ENCODE measurements at places on chromosomes 3 and 15.

DNA sequence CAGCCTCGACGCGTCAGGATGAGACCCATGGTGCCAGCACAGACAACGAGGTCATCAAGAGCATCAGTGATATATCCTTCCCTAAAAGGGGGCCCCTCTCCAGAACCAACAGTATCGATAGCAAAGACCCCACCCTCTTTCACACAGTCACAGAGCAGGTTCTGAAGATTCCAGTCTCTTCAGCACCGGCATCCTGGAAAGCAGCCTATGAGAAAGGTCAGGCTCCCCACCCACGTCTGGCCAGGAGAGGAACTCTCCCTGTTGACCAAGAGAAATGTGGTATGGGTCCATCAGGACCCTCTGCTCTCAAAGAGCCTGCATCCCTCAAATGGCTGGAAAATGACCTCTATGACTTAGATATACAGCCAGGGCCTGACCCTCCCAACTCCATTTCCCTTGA lies 11.6 kb downstream of the ANKRD34C start:
- no peak for DNase-seq

- DNase-seq = peak; percentile 26
These were observed 30.1 kb upstream of the NANOGP8 start for GRCh38 chr15:35115155-35115725.

- DNase-seq = peak; percentile 64
These were observed 46.5 kb downstream of the CD86 start for GRCh38 chr3:122101646-122102045.

- no peak for DNase-seq
These were observed 49.7 kb downstream of the TMEM39A start for GRCh38 chr3:119413603-119414280.

- no peak for DNase-seq
These were observed 1.3 kb downstream of the CHST13 start for GRCh38 chr3:126525091-126525852.

DNA sequence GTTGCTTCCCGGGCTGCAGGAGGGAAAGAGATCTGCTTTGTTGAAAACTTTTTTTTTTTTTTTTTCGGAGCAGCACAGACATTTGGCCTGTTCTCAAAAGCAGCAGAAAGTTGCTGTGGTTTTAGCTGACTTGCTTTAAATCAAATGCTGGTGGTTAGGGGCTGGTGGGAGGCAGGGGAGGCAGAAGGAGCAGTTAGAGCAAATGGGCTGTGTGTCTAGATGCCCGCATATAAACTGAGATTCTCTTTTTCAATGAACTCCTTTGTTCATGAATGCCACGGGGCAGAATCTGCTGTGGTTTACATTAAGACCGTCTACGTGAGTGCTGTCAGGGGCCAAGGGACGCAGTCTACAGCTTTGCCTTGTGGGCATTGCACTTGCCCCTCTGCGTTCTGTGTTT lies 95.9 kb downstream of the FLNB start:
- no peak for DNase-seq

DNA sequence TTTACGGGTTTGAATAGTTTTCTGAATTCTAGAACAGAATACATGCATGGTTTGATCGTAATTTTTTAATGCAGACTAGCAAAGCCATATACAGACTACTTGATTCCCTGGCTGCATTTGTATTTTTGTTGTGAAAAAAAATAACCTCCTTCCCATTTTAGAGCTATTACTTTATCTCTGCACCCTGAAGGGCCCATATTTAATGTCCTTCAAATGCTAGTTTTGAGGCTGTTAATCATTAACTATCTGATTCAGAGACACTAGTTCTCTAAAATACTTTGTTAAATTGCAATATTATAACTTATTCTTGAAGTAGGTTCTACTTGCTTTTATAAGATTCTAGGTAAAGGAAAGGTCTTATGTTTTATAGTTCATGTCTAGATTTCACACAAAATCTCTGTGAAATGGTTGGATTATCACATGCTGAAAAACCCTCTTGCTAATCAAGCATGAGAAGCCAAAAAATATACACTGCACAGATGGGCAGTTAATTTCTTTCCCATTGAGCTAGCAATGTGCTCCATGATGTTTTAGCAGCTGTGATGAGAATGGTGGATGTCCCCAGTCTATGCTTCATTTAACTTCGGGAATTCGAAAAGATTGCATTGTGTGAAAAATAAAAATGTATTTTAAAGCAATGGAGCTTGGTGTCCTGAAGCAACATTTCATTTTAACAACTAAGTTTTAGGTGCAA lies 634.0 kb upstream of the BCHE start:
- no peak for DNase-seq

DNA sequence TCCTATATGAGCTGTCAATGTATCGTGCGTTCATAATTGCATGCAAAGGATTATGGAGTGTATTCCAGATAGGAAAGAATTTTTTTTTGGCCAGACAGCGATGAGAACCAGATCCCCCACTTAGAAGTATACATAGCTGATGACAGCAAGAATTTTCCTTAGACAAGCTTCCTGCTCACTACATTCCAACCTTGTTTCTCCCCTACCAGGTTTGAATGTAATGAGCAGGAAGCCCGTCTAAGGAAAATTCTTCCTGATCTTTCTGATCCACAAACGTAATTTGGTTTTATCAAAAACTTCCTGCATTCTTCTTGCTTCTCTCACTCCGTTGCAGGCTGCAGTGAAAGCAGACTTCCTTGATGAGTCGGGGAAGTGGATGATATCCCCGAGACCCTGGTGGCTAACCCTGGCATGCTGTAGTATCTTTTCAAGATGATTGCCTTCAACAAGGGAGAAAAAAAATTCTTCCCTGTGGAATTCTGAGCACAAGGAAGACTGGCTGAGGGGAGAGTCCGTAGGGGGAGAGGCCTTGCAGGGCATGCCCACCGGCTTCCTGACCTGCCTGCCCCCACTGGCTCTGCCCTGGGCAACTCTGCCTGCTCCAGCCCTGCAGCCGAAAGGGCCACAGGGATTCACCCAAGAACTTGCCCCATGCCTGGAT lies 243.1 kb downstream of the TLE3 start:
- peak; percentile 24 for DNase-seq

DNA sequence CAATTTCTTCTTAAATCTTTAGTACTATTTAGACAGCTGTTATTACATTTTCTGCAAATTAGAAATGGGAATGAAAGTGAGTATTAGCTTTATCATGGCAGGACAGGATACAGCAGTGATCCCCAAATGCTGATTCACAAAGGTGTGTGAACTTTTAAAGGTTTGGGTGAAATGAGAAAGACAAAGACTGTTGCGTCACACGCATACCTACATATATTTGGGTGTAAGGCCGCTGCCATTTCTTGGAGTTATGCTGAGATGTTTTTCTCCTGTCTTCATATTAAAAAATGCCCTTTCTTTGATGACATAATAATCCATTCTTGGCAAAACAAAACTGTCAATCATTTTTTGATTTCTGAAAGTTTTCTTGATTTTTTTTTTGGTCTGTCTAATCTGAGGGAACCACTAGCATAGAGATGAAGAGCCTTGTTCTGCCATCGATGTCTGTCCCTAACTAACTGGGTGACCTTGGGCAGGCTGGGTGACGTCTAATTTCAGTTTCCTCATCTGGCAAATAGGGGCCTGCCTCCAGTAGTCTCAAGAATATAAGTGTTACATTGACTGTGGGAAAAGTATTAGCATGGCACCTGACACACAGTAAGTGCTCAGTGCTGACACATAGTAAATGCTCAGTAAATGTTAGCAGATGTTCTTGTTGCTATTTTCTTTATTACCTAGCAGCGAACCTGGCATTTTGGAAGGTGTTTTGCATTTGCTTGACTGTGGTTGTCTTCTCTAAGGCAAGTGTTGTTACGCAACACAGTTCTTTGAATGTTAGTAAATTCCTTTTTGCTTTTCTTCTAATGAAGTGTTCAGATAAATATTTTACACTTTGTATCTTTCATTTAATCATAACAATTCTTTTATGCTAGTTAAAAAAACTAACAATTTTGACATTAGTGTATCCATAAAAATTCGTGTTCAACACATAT lies 5.0 kb downstream of the MITF start:
- no peak for DNase-seq

DNA sequence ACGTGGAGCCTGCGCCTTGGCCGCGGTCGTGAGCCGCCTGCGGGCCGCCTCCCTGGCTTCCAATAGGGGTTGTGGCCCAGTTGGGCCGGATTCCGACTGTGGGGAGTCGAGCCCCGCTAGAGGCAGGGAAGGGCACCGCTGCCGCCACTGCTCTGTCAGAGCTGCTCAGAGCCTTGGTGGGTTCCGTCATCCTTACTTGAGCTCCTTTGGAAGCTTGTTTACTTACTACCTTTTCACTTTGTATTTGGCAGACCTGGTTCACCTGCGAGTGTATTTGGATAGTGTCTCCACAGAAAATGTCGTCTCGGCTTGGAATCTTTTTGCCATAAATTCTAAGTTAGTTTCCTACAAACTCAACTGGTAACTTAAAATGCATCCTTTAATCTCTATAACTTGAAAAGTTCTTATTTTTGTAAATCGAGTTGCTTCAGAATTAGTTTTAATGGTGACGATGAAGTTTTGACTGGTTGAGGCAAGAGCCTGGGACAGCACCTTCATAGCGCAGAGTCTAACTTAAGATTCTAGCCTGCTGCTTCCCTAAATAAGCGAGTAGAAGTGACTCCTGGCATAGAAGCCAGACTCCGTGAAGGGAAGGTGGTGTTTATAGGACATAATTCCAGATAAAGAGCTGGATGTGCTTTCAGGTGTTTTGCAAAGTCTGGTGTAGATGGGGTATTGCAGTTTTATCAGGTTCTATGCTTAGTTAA lies 800 bp downstream of the DAG1 start:
- no peak for DNase-seq

DNA sequence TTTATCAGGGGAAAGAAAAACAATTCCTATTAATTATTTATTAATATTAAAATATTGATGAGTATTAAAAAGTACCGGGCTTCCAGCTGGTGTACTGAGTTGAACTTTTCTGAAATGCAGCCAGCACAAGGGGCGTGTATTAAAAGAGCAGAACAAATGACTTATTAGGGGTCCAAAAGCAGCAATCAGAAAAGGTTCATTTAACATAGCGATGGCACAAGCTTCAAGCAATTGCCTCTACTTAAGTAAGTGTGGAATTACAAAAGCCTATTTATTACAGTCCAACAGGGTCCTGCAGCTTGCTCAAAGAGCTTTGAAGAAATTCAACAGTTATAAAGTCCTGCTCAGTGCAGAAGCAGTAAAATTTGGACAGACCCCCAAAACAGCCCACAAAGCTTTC lies 285.6 kb downstream of the EPHA3 start:
- DNase-seq = no peak

- DNase-seq = no peak
These were observed 857.7 kb downstream of the OTOL1 start for GRCh38 chr3:162354356-162354755.

GRCh38 chr3:143897576-143898295 lies 49.5 kb upstream of the SLC9A9 start:
- peak; percentile 19 for DNase-seq

GRCh38 chr3:119352863-119353527 lies 58.8 kb downstream of the ARHGAP31 start:
- DNase-seq = peak; percentile 69

GRCh38 chr15:94229591-94230369 lies 1.6 kb upstream of the MCTP2 start:
- no peak for DNase-seq

GRCh38 chr3:123147754-123148535 lies 53.8 kb upstream of the SEC22A start:
- DNase-seq = no peak

GRCh38 chr3:49805367-49805782 lies 2.3 kb downstream of the INKA1 start:
- DNase-seq = peak; percentile 93

DNA sequence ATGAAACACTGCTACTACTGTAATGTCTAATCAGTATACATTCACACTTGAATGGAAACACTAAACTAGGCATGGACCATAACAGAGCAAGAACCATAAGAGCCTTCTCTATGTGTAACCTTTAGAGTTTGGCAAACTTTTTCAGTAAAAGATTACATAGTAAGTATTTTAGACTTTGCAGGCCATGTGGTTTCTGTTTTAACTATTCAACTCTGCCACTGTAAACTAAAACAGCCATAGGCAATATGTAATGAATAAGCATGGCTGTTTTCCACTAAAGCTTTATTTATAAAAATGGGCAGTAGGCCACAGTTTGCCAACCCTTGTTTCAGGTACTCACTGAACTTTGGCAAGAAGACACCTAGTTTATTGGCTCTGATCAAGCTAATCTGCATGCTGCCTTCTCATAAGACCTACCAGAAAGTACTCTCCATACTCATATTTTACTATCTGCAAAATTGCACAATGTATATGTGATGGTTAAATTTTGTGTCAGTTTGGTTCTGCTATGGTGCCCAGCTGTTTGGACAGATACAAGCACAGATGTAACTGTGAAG lies 46.0 kb downstream of the UACA start:
- no peak for DNase-seq

DNA sequence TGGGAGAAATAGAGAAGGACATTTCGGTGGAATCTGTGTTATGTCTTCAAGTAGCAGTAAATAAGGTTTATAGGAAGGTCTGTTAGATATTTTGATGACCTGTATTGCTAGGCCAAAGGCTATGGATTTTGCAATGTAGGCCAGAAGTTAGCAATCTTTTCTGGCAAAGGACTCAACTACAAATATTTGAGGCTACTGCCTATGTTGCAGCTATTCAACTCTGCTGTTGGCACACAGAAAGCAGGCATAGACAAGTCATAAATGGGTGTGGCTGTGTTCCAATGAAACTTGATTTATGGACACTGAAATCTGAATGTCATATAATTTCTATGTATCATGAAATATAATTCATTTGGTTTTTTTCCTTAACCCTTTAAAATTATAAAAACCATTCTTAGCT lies 438.7 kb upstream of the C2CD4B start:
- DNase-seq = peak; percentile 88

DNA sequence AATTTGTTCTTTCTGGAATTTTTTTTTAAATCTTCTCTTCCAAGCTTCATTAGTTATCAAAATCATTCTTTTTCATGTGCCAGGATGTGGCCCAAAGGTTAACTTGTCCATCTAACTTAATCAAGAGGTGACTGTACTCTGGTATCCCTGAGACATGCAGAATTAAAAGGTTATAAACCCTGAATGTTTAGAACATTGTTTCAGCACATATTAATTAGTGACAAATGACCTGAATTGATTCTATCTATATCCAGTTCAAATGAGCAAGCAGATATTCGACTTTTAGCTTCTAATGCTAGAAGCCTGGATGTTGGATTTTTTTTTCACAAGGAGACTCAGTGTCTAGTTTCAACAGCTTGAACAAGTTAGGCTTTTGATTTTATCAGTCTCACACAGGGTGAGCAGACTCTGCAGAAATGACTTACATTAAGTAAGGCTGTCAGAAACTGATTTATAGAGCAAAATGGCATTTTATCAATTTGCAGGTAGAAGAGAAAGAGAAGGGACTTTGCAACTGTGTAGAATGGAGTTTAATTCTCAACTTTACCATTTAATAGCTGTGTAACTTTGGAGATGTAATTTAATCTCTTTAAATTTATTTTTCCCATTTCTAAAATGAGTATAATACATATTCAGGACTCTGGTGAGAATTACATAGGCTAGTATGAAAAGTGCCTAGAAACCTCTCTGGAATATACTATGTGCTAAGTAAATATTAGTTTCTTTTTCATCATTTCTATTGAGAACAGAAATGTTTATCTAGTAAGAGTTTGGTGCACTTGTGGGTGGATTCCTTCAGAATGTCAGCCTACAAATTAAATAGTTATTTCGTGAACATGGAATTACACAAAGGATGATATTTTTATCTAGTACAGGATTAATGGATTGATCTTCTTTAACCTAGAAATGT lies 100.0 kb downstream of the ALCAM start:
- DNase-seq = no peak
